Cardiac fibroblast (primary cell): ENCODE measurements at places on chromosomes 1 and 21.
A peak's percentile ranks its signal among the peaks of the same experiment; 100 is the strongest.

GRCh38 chr1:206709772-206710459 lies 25.2 kb downstream of the MAPKAPK2 start:
- peak; percentile 54 for DNase-seq

DNA sequence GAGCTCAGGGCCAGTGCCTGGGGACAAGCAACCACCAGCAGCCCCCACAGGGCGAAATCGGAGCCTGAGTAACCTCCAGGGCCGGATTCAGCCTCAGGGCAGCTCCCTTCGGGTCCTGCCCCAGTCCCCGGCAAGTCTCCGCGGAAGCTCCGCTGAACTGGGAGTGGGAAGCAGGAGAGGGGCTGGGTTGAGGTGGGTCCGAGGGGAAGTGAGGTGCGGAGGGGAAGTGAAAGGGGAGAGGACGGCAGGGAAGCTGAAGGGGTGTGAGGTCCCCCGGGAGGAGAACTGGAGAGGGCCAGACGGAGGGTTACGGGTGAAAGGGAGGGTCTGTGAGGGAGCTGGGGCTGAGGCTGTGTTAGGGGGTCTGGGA lies 560 bp downstream of the PADI2 start:
- DNase-seq, result no peak

GRCh38 chr1:155263067-155263466 lies 907 bp upstream of the SCAMP3 start:
- DNase-seq, result no peak

DNA sequence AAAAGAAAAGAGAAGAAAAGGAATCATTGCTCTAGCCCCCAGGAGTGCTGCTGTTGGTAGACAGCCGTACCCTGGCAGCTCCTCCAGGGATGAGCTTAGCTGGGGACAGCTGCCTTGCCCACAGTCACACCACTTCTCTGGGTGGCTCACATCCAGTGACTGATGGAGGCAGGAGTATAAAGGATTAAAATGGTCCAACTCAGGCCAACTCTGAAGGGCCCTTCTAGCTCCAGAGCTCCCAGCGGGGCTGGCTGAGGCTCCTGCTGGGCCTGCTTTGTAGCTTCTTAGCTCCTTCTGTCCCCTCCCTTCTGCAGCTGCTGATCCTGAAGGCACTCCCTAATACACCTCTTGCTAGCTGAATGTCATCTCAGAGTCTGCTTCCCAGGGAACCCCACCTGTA lies 4.4 kb downstream of the CITED4 start:
- no peak for DNase-seq

DNA sequence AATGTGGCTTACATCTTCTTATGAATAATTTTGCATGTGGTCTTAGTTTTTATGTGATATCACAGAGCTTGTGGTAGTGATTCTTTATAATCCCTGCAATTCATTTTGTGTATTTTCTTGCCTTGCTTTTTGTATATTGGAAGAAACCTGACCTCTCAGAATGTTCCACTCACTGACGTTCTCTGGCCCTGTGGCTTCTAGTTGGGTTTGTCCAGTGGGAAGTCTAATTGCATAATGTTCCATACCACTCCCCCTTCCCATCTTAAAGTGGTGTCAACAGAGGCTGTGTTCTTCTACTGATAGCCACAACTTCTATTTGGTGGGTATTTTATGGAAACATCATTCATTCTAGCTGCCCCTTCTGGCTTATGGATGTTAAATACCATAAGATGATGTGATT lies 225.3 kb downstream of the BACH1 start:
- peak; percentile 9 for DNase-seq

GRCh38 chr21:31557421-31558188 lies 101.9 kb upstream of the SOD1 start:
- no peak for DNase-seq

GRCh38 chr21:16522548-16522947 lies 792.8 kb downstream of the USP25 start:
- peak; percentile 36 for DNase-seq

- DNase-seq, result no peak
These were observed 342.4 kb downstream of the NPHP4 start for GRCh38 chr1:5649795-5650194.

DNA sequence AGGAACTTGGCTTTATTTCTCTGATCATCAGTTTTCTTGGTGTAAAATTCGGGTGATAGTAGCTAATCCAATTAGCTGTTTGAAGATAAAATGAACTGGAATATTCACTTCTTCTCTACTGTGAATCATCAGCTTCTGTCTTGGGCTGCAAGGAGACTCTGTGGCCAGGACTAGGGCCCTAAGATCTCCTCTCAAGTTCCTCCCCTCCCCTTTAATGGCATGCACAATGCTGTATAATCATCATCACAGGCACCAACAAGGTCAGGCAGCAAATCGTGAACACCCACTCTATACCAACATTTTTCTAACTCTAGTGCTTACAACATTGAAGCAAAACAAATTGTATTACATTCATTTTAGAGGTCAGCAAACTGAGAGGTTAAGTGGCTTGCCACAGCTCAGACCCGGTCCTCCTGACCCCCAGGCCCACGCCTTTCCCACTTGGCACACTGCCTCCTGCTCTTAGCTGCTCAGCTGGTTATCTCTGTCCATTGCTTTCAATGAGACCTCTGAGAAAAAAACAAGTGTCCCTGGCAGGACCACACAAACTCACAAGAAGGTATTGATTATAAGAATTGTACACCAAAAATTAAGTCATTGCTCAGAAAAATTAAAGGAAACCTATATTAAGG lies 31.8 kb downstream of the LRRC52 start:
- DNase-seq, result no peak

DNA sequence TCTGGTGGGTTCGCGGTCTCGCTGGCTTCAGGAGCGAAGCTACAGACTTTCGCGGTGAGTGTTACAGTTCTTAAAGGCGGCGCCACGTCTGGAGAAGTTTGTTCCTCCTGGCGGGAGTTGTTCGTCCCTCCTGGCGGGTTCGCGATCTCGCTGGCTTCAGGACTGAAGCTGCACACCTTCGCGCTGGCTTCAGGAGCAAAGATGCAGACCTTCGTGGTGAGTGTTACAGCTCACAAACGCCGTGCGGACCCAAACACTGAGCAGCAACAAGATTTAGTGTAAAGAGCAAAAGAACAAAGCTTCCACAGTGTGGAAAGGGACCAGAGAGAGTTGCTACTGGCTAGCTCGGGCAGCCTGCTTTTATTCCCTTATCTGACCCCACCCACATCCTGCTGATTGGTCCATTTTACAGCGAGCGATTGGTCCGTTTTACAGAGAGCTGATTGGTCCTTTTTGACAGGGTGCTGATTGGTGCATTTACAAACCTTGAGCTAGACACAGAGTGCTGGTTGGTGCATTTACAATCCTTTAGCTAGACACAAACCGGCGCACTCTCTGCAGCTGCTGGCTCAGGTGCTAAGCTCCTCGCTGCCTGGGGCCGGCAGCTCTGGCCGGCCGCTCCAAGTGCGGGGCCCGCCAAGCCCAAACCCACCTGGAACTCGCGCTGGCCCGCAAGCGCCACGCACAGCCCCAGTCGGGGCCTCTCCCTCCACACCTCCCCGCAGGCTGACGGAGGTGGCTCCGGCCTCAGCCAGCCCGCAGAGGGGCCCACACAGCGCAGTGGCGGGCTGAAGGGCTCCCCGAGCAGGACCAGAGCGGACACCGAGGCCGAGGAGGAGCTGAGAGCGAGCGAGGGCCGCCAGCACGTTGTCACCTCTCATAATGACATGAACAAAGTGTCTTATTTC lies 172.8 kb upstream of the KCTD3 start:
- DNase-seq, result no peak

DNA sequence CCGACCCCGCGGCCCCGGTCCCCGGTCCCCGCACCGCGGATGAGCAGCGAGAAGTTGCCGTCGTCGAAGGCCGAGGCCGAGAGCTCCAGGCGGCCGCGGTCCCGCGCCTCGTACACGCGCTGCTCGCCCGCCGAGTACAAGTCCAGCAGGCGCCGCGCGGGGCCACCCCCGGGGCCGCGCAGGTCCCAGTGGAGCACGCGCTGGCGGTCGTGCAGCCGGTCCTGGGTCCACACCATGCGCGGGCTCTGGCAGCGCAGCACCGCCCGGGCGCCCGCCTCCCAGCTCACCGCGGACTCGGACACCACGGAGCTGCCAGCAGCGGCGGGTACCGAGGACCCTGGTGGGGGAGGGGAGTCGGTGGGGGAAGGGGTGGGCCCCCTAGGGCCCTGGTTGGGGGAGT lies 2.9 kb downstream of the MXRA8 start:
- DNase-seq, result no peak

DNA sequence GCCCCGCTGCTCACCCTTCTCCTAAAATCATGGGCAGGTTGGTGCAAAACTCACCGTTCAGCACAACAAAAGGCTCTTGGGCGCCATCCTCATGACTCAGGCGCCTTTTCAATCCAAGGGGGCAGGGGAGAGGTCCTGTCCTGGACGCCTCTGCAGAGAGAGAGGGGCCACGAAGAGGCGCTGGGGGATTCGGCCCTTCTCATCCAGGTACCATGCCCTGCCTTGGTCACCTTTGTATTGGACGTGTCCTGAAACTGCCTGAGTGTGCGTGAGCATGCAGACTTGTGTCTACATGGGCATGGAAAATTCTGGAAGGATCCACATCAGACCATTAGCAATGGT lies 53.5 kb downstream of the SLC37A1 start:
- DNase-seq, result no peak

DNA sequence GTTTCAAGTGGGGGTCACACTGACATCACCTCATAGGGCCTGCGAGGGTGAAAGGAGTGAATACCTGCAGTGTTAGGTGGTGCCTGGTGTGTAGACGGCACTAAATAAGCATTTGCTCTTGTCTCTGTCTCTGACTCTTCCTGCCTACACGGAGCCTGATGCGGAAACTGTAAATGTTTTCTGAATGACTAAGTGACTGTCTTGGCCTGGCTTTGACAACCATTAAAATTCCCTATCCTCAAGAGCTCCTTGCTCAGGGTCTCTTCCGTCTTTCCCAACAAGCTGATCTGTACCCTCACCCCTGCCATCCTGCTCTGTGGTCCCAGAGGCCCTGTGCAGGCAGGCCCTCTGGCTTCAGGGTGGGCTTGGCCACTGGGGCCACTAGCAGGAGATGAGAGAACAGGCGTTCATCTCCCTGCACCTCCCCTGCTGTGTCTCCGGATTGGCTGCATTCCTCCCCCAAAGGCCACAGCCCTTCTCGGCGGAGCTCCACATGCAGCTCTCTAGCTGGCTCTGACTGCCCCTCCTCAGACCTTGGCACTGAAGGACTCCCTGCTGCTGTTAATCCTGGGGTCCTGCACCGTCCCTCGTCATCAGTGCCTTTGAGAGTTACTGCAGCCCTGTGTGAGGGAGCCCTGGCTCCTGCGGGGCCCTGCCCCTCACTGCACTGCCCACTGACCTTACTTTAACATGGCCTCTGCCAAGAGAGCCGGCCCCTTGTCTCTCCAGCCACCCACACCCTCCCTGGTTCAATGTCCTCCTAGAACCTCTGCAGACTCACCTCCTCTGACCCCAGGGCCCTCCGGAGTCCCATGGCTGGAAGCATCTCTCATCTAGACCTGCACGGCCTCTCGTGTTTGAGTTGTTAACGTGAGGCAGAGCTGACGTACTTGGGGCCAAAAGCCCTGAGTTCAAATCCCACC lies 211.1 kb downstream of the MATN1 start:
- DNase-seq, result no peak

- peak; percentile 17 for DNase-seq
These were observed 2.7 kb downstream of the DENND2D start for GRCh38 chr1:111197598-111198284.

DNA sequence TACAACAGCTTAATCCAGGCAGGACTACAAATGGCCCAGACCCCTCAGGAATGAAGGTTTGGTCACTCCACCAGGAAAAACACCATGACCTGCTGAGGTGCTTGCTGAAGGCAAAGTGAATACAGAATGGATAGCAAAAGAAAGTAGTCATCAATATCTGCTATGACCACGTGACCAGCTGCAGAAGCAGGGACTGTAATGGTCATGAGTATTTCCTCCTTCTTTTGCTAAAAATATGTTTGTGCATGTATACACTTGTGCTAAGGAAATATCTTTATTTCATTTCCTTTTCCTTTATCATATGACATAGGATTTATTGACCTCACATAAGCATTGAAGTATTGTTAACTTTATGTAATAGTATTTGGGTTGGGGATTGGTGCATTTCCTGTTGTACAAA lies 26.4 kb upstream of the GOLT1A start:
- DNase-seq, result no peak

- no peak for DNase-seq
These were observed 87.2 kb downstream of the GIPC2 start for GRCh38 chr1:78132948-78133322.
